ENCODE measurements at places on chromosomes 2 and 18. TPM values are rescaled to one million over a fixed set of nuclear protein-coding genes. Genes with fewer than 3 reads are reported as not detected.

- DNase-seq, result peak; percentile 58
These were observed 1.3 kb downstream of the PTPN2 start for GRCh38 chr18:12882453-12883371.

GRCh38 chr2:209331291-209331844, 92.5 kb upstream of the MAP2 start:
- peak; percentile 11 for DNase-seq

GRCh38 chr2:96808176-96808837, 7.8 kb upstream of the CNNM3 start:
- no peak for DNase-seq

DNA sequence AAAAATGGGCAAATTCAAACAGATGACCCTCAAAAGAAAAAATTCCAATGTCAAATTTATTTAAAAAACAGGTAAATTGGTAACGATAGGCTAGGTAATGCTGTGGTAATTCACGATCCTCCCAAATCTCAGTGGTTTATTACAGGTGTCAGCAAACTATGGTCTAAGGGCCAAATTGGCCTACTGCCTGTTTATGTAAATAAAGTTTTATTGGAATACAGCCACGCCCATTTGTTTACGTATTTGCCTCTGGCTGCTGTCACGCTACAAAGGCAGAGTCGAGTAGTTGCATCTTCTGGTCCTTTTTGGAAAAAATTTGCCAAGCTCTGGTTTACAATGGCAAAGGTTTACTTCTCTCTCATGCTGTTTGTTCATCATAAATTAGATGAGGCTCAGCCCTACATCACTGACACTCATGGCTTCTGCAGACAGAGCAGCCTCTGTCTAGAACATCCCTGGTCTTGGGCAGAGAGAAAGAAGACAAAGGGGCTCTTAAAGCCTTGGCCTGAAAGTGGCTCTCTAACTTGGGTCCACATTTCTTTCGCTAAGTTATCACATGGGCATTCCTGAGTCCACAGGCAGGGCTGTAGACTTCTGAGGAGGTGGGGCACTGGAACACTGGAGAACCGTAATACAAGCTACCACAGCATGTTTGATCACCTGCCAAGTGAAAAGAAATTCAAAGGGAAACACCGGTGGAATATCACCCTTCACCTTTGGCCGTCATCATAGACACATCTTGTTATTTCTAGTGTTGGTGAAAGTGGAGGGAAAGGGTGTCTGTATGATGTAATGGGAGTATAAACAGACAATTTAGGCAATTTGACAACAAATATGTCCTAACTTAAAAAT, 34.8 kb downstream of the SP110 start:
- DNase-seq, result no peak

GRCh38 chr2:193409951-193410350, 1215.2 kb upstream of the TMEFF2 start:
- DNase-seq, result no peak

DNA sequence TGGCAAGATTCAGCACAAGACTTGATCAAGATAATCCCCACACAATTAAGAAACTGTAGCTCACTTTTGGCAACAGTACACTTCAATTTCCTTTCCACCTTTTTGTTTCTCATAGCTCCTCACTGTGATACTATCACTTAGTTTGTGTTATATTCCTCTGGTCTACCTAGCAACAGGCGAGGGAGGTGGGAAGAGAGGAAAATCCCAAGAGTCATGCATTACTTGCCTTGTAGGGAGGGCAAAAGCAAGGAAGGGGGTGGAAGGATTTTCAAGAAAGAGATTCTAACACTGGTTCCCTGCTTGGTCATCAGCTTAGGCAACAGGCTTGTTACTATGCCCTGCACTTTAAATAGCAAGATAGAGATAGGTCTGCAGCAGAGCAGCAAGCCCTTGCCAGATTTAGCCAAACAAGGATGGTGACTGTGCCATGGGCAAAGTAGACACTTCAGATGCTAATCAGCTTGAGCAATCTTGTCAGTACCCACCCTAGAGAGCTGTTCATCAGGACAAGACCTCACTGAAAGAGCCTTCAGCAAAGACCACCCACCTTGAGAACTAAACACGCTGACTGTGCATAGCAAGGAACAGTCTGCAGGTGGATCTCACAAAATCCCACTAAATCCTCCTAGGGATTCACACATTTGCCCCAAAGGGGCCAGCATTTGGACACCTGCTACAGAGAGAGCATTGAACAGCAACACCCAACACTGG, 134.6 kb downstream of the MBD2 start:
- no peak for DNase-seq

DNA sequence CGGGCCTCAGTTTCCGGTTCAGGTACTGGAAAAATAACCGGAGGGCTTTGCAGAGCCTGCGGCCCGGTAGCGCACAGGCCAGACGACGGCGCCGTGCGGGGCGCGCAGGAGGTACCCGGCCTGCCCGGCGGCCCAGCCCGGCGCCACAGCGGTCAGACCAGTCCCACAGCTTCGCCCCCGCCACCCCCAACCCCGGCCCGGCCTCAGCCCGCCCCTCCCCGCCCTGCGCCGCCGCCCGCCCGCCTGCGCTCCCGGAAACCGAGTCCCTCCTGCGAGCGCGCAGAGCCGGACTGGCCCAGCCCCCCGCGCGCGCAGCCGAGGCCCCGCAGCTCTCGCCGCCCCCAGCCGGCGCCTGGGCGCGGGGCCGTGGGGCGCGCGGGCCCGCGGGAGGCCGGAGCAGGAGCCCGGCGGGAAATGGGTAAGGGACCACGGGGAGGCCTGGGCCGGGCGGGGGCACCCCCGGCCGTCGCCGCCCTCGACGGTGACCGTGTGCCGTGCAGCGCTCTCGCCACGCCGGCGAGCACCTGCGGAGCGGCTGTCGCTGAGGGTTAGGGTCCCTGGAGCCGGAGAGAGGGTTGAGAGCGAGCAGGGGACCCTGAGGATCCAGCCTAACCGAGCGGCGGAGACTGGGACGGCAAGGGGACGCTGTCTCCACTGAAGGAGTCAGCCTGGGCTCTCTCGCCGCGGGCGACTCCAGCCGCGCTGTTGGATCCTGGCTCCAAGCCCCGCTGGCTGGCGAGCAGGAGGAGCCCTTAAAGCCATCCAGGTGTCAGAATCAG, 16.5 kb upstream of the PSD4 start:
- peak; percentile 48 for DNase-seq

- no peak for DNase-seq
These were observed 234.6 kb downstream of the HAUS1 start for GRCh38 chr18:46338766-46339165.

- DNase-seq, result no peak
These were observed 9.1 kb downstream of the ZCCHC2 start for GRCh38 chr18:62531931-62532330.

DNA sequence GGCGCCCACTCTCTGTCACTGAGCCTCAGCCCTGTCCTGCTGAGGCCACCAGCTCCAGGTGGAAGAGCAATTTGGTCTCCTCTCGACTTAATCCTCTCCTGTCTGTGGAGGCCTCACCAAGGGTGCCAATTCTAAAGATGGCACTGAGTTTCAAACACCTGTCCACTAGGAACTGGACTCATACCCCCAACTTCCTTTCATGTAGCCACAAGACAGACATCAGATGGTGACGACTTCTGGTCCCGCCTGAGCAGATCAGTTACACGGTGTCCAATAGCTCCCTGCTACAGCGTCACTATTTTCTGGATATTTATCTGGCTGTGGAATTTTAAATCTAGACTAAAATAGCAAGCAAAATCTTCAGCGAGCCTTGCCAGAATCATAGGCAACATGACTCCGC, 24.5 kb upstream of the SP5 start:
- DNase-seq, result no peak

DNA sequence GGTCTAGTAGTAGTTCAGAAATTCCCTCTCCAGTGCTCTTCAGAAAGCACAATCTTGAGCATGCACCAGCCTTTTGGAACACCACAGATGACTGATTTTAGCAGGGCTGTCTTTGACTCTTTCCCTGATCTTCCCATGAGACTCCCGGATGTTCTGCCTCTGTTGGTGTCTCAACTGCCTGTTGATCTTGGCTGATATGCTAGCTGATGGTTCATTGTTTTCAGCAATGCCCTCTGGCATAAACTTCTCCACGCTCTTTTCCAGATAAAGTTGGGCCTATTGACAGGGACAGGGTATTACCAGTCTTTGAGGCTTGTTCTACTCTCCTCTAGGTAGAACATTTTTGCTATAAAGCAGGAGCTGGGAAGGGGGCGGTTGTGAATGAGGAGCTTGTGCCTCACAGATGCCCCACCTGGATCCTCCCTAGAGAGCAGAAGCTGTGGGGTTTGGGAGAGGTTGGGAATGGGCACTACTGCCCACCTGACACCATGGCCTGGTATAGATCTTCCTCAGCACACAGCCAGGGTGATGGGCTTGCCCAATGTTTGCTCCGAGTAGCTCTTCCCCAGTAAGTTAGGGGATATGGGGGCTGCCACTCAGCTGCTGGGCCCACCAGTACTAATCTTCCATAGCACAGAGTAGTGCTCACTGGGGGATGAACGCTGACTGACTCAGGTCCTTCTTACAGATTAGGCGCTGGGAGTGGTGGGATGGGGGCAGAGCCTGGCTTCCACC, 111.3 kb downstream of the PTGR3 start:
- no peak for DNase-seq

- no peak for DNase-seq
These were observed 100.8 kb downstream of the TAF4B start for GRCh38 chr18:26327062-26327461.

DNA sequence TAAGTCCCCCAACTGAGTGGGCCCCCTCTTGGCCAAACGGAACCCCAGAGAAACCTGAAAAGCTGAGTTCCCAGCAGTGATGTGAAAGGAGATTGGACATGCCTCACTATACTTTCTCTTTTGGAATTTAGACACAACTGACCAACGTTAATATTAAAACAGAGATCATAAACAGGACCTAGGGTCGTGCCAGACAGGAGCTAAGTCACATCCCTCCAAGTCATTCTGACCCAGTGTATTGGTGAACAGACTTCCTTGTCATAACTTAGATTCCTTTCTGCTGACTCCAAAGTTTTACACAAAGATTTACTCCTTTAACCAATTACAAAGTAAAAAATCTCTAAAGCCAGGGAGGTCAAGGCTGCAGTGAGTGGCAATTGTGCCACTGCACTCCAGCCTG, 46.9 kb downstream of the UXS1 start:
- DNase-seq, result peak; percentile 14

DNA sequence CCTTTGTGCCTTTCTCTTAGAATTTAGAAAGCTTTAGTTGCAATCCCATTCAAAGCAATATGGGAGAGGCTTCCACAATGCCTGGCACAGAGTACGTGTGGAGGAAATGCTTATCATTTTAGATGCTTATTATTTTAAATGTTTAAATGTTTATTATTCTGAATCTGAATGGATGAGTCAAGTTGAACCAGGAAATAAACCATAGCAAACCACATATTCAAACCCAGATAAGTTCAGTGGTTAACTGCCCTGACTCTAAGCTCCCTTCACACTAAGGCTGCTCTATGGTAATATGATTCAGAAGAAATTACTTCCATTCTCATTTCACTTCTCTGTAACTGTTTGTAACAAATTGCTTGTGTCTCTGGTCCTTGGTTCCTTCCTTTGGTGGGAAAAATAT, 5.2 kb upstream of the PPP4R1 start:
- no peak for DNase-seq

- DNase-seq, result peak; percentile 19
These were observed 247.4 kb downstream of the MYO3B start for GRCh38 chr2:170425281-170425751.

DNA sequence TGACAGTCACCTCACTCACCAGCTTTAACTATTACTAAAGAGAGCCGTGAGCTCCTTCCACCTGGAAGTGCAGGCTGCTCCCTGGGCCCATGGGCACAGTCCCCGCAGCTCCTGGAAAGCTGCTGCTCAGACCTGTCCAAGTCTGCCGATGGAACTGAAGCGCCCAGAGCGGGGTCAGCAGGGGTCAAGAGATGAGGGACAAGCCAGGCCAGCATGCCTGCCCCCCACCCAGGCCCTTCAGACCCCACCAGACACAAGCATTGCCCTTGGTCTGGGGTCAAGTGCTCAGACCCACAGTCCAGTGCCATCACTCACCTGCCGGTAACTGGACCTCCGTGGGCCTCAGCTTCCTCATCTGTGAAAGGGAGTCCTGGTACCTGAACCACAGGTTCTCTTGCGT, 59.9 kb downstream of the BIN1 start:
- peak; percentile 14 for DNase-seq

DNA sequence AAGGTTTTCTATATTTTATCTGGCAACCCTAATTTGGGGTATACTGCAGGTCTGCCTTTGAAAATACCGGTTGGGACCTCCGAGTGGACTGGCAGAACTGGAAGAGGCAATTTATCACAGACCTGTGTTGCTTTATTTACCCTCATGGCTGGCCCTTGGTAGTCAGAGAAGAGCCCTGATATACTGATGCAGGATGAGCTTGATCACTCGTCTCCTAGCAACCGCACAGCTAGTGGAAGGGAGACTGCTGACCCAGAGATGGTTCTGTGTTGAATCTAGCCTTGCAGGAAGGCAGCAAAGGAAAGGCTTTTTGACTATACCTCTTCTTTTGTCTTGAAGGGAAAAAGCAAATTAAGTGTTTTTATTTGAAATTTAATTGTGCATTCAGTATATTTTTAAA, 154.7 kb downstream of the EML6 start:
- DNase-seq, result no peak

GRCh38 chr2:45739796-45740485, 88.5 kb downstream of the PRKCE start:
- no peak for DNase-seq

DNA sequence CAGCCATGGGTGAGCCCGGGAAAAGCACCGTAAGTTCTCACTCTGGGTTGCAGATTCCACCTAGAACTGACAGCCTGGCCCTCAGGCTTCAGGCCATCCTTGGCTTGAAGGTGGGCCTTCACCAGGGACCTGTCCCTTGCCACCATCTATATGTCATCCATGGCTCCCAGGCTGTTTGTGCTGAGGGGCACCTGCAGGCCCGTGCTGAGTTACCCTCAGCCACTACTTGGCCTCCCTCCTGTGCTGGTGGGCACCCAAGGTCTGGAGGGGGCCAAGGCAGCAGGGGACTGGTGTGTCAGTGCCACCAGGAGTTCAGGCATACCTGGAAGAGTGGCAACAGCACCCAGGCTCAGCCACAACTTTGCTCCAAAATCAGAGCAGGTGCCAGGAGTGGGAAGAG, 326.2 kb upstream of the SMIM21 start:
- DNase-seq, result no peak

- no peak for DNase-seq
These were observed 4.2 kb upstream of the IL1R1 start for GRCh38 chr2:102138331-102138730.

DNA sequence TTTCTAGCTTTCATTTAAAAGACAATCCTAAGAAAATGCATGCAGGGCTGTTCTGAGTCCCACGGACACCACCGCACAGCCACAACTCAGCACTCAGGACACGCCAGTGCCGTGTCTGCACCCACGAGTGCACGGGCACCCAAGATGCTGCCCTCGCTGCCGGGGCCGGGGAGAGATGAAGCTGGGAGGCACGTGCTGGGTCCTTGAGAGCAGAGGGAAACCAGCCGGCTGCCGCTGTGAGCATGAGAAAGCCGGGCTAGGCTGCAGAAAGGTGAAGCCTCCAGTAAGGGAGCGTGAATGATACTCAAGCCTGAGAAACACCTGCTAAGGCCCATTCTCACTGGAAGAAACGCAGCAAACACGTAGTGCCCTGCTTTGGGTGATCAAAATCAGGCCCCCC, 4.8 kb downstream of the COPS9 start:
- DNase-seq, result no peak

Gene GLI2
- 8.1 TPM for polyA plus RNA-seq

Gene PARD6G
- 4.6 TPM for polyA plus RNA-seq

Gene SH3YL1
- 36.0 TPM for polyA plus RNA-seq

Gene POTEE
- polyA plus RNA-seq, result not detected
